COLO829 (cell line): ENCODE measurements at places on chromosomes 4 and X.
A peak's percentile ranks its signal among the peaks of the same experiment; 100 is the strongest.

DNA sequence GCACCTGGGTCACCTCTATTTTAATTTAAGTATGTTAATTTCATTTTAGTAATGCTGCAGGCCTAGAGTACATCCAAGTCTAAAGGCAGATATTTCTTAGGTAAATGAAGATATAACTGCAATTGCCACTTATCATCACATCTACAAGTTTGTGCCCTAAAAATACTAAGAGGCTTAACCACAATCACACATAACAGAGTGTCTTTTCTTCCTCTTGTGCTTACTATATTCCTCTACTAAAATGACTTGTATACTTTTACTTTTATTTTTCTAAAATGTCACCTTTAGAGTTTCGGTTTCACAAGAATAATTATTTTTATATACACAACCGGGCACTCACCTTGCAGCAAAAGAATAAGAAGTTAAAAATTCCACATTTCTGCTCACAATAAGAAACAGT, 77.9 kb downstream of the EFHC2 start:
- no peak for DNase-seq

DNA sequence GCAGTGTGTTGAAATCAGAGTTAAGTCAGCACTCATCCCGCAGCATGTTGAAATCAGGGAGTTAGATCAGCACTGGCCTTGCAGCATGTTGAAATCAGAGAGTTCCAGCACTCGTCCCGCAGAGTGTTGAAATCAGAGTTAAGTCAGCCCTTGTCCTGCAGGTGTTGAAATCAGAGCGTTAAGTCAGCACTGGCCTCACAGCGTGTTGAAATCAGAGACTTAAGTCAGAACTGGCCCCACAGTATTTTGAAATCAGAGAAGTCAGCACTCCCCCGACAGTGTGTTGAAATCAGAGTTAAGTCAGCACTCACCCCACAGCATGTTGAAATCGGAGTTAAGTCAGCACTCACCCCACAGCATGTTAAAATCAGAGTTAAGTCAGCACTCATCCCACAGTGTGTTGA, 10.9 kb upstream of the UVSSA start:
- DNase-seq, result no peak

DNA sequence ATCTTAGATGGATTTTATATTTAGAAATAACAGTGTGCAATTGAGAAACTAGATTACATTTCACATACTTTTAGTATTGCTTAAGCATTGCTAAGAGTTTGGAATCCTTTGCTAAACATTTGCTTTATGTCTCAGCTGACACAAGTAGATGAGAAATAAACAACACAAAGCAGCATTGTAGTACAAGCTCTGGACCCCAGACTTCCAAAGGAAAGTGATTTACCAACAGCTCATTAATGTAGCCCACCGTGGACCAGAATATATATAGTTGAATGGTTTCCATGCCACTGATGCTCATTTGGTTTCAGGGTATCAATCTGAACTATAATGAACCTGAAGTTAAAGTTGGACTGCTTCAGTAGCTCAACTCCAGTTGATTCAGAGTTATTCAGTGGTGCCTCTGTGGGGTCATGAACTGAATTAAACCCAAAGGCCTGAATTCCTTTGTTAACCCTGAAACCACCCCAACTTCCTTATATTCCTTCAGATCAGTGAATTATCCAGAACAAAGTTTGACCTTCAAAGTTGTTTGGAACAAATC, 132.1 kb upstream of the NEIL3 start:
- DNase-seq, result no peak

- no peak for DNase-seq
Measured at GRCh38 chr4:89511776-89512175, 204.2 kb upstream of the GPRIN3 start.

DNA sequence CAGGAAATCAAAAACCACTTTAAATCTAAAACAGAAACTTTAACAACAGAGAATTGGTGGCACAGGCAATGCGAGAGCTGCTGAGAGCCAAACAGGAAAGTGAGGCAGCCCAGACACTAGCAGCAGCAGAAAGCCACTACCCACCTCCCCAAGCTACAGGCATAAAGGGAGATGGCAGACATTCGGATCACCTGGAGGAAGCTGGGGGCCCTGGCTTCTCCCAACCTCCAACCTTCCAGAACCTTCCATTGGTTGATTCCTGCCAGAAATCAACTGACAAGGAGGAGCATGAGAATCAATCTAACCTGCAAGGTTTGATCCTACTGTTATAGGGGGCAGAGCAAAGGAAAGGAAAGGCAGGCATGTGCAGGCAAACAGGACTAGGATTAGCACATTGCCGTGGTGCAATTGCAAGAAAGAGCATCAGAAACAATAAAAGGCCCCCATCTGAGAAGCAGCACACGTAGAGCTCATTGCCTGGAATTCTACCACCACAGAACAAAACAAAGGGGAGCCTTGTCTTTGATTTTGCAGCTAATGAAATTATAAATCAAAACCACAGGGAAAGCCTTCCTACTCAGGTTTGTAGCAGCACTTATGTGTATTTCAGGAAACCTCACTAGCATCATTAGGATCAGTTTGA, 427.3 kb upstream of the RASGEF1B start:
- DNase-seq, result no peak

- DNase-seq, result no peak
Measured at GRCh38 chr4:183327827-183328226, 5.6 kb upstream of the CLDN24 start.

DNA sequence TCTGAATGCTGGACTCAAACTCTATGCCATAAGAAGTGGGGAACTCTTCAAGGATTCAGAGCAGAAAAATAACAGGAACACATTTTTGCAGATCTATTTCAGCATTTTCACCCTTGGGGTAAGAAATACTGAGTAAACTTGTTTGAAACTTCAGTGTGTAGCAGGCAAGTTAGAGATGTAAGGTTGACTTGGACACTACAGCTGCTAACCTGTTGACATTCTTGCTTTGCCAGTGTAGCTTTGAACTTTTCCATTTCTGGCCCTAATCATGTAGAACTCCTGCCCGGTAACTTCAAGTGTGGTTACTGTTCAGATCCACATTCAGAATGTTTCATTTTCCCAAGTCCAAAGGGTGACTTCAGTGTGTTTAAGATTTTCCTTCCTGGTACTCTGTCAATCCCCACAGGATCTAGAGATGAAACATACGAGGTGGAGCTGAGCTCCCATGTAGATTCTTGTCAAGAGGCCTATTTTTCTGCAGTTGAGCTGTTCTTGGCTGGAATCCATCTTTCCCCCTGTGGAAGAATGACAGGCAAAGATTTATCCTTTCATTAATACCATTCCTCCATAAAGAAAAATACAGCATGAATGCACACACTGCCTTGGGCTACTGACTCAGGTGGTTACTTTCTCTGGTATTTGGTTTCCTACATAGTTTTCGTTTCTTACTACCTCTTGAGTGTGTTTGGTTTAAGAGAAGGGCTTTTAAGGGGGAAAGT, 34.1 kb downstream of the FHDC1 start:
- peak; percentile 84 for DNase-seq

GRCh38 chr4:24560868-24561368, 23.4 kb downstream of the DHX15 start:
- DNase-seq, result no peak

- no peak for DNase-seq
Measured at GRCh38 chrX:102129473-102129872, 4.0 kb downstream of the TCEAL2 start.

DNA sequence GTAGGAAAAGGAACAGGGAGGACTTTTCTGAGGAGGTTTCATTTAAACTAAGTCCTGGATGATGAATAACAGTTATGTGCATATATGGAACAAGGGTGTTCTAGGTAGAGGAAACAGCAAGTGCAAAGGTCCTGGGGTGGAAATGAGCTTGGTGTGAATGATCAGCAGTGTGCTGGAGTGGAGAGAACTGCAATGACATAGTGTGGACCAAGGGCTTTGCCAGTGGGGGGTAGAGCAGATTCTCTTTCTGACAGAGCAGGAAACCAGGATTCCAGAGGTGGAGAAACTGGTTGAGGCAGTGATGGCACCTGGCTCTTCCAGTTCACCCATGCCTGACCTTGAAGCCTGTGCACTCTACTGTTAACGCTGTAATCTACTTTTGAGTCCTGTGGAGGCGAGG, 1.7 kb downstream of the PPP1R3F start:
- no peak for DNase-seq
